ENCODE measurements at places on chromosomes 13 and 19. TPM values are rescaled to one million over a fixed set of nuclear protein-coding genes. Genes with fewer than 3 reads are reported as not detected.

Gene ZNF709
- 0.26 TPM for total RNA-seq

Gene STOML3
- not detected for total RNA-seq

Gene DNASE2
- total RNA-seq, result 35.2 TPM

Gene ZNF440
- 9.0 TPM for total RNA-seq

Gene APLP1
- 0.26 TPM for total RNA-seq

Gene MRI1
- 27.9 TPM for total RNA-seq

Gene ZNF790
- 9.7 TPM for total RNA-seq

Gene FFAR1
- not detected for total RNA-seq

Measured in bronchial epithelial cell (primary cell).